ENCODE measurements at places on chromosomes 2 and 18.

DNA sequence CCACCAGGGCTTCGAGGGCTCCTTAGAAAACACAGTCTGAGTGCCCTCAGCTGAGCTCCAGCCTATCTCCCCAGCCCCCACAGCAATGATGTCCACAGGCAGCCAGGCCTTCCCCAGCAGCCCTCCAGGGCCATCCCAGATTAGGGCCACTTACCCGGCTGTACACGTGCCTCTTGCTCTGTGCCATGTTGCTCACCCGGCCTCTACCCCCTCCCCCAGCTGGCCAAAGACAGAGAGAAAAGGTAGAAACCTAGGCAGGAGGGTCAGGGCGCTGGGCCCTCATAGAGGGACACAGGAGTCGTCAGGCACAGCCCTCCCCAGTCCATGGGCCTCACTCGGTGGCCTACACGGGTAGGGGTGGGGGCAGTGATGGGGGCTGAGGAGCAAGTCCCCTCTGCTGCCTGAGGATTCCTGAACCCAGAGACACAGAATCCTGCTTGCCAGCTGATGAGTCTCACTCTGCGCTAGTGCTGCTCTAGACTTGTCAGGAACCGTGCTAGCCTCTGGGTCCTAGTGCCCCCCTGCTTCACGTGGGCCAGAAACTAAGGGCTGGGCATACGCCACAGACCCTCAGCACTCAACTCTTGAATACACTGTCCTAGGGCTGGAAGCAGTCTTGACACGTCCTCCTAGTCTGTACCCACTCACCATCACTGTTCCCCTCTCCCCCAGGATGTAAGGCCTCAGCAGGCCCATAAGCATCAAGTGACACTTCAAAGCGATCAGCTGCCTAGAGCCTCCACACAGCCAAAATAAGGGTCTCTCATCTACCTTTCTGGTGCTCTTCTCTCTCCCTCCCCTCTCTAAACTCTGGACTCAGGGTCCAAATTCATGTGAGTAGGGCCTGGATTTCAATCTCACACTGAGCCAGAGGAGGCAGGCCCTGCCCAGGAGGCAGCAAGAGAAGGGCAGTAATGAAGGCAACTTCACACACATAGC lies at the start of gene DCTN1:
Gene DCTN1, minus strand, starts transcription at position 461 of the 939 bp plus-strand sequence. Its CDS starts 274 bp downstream, at position 187.
- DNase-seq = peak; percentile 9

- DNase-seq = no peak
Observed at GRCh38 chr2:165897074-165897473, 56.5 kb downstream of the TTC21B start.

GRCh38 chr2:130378206-130378897 lies 22.5 kb downstream of the PTPN18 start:
- DNase-seq = no peak

GRCh38 chr2:222701721-222702131 lies 30.3 kb downstream of the MOGAT1 start:
- no peak for DNase-seq

DNA sequence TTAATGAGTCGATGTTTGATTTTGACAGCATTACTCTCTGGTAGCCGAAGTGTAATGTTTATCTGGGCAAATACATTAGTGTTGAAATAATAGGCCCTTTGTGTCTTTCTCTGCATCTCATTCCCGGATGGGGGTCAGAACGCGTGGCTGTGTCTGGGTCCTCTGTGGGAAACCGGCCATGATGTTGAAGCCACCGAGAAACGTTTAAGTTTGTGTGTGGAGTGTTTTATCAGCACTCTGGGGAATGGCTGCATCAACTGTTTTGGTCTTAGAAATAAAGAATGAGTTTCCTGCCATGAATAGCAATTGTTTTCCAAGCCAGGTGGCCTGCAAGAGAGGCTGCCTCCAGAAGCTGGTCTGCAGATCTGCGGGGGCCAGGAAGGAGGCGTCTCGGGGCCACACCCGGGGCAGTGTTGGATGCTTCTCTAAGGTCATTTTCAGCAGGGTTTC lies 69.7 kb downstream of the RNF144A start:
- DNase-seq = no peak

GRCh38 chr2:196271795-196272194 lies 100.4 kb upstream of the STK17B start:
- no peak for DNase-seq

DNA sequence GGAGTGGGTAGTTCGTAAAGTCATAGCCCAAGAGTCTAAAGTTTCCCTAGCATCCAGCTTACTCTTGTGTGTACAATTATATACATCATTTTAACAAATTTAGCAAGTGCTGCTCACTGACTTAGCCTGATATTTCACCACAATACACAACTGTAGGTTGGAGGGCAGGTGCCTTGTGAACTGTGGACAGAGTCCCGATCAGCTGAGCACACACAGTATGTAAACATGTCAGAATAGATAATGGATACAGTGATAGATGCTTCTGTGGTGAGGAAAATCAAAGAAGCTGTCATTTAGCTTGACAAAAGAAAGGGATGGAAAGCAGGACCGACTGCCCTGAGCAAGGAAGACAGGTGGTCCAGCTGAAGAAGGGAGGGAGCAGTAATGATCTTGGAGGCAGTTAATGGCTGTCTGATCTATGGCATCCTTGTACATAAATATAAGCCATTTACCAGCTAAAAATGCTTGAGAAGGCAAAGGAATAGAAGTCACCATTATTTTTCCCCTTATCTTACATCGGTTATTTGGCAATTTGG lies 372.8 kb upstream of the UBE2E3 start:
- no peak for DNase-seq

DNA sequence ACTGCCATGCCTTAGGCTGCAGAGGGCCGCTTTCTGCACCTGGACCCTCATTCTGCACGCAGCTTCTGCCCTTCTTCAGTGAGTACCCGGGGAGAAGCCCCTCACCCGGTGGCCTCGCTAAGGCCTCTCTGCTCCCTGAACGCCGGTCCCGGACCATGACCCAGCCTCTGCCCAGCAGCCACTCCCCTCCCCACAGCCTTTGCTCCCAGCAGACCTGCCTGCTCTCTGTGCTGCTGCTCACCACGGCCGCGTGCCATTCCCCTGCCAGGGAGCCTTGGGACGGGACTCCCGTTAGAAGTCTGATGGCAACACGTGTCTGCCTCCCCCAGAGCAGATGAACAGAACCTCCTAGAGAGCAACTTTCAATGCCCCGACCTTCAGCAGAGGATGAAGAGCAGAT lies 282.8 kb downstream of the NDUFA10 start:
- no peak for DNase-seq

DNA sequence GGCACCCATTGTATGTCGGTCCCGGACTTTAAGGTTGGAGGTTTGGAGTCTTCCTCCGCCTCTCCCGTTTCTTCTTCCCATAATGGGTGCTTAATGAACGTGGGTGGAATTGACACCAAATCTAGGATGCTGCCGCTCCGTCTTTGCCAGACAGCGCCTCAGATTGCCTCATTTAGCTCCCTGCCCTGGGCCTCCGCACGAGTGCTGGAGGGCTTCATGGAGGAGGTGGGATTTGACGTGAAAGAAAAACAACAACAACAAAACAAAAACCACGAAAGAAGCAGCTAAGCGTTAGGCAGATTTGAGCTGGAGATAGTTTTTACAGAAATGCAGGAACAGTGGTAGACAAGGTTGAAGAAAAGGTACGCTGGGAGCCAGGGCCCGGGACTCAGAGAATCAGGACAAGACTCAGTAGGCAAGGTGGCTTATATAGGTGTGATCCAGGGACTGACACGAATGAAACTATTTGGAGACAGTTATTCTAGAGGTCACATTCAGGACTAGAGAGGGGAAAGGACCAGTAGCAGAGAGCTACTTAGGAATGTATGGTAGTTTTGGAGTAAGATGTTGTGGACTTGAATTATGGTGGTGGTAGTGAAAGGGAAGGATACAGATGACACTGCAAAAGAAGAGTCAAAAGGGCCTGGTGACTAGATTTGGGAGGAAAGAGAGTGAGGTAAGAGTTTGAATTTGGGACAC lies 605 bp downstream of the ZNF2 start:
- DNase-seq = no peak

DNA sequence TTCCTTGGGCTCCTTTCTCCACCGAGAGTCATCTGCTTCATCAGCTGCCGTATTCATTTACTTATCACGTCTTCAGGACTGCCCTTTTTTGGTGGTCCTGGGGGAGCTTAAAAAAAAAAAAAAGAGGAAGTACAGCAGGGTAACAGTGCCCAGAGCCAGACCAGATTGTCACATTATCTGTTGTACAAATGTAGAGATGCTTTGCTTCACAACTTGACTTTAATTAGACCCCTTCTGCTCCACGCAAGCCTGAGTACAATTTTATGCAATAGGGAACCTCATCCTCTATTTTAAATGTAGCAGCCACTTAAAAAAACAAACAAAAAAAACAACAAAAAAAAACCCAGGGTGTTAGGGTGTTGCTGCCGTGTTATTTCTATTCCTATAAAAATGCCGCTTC lies 128.3 kb downstream of the PRPF40A start:
- no peak for DNase-seq

GRCh38 chr18:39057423-39058064 lies 1491.9 kb upstream of the CELF4 start:
- no peak for DNase-seq

GRCh38 chr2:237388036-237388435 lies 25.9 kb downstream of the COL6A3 start:
- DNase-seq = no peak

GRCh38 chr2:151071906-151072305 lies 189.8 kb downstream of the RBM43 start:
- no peak for DNase-seq

DNA sequence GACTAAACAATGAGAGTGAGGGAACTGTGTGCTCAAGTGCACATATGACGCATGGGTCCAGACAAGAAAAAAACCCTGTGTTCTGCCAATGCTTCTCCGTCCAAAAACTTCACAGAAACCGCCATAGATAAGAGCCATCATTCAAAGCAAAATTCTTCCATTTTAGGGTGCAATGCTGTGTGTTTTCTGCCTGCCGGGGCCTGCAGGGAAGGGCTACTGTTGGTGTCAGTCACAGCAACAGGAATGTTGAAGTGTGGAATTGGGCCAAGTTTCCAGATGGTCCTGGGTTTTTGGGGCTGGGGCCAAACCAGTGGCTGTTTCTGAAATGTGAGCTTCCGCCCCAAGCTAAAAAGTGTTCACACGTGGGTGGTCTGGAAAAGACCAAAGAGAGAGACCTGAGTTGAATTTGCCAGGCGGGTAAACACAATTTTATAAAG lies 677 bp upstream of the MC2R start:
- no peak for DNase-seq

- DNase-seq = peak; percentile 96
Observed at GRCh38 chr2:60881047-60881932, at the start of gene REL. Gene REL, plus strand, starts transcription at chr2:60881574. Its CDS starts 267 bp downstream, at chr2:60881841.

DNA sequence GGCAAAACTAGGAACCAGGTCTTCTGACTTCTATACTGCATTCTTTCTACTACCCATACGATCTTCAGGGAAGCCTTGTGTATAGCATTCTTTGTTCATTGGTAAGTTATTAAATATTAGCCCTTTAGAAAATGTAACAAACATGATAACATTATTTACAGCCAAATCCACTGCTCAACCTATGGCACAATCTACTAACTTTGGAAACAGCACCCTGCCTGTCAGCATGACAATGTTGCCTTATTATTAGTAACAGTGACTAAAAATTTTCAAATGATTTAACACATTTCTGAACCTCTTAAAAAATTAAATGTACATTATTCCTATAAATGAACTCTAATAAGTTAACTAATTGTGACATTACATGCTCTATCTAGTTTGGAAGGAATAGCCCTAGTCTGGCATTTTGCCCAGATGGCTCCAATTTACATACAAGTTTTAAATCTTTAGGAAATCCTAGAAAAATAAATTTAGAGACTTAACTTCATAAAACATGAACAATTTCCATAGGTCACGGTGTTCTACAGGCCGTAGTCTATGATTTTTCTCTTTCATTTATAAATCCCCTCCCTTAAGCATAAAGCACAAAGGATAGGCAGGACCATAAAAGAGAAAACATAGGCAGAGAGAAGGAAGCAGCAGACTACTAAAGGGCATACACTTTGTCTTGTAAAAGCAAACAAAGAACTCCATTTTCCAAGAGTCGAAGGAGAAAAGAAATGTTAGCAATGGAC lies 33.7 kb downstream of the YES1 start:
- DNase-seq = no peak

DNA sequence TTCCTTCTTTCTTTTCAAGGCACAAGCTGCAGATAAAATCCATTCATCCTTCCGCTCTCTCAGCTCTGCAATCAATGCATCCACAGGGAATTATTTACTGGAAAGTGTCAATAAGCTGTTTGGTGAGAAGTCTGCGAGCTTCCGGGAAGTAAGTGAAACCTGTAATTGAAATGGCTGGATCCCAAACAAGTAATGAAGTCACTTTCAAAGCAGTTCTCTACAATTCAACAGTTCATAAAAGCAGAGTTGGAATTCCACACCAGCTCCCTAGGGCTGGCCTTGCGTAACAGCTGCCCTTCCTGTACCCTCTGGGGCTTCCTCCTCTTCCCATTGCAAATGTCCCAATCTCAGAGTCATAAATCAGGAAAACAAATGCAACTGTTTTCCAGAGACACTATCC lies 9.6 kb downstream of the SERPINB2 start:
- DNase-seq = no peak

DNA sequence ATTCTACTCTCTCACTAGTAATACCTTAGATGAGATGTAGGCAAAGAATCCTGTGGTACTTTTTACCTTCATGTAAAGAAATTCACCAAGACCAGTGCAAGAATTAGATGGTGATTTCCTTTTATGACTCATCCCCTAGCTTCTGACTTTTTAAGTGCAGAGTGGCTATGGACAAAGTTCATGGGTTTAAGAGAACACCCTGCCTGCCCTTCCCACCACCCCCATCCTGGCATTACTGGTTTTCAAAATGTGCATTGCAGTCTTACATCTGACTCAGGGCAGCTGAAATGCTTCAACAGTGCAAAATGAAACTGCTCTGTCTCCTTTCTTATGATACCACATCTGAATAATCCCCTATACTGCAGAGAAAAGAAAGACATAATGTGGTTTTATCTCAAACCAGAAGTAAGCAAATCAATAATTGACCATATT lies 22.6 kb downstream of the MAIP1 start:
- peak; percentile 26 for DNase-seq

GRCh38 chr2:159146996-159147666 lies 139.4 kb downstream of the WDSUB1 start:
- DNase-seq = no peak

DNA sequence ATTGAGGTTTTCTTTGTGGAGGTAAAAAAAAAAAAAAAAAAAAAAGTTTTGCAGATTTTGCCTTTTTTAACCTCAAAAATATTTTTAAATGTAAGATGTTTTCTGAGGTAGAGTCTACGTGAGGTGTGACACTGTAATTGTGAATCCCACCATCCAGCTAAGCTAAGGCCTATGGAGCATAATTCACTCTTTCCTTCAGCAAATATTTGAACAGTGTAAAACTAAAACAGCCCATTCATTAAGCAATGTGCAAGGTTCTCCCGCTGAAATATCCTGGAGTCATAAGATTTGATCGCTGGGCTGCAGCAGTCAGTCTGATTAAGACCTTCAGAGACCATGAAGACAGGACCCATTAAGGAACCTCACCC lies 105.1 kb downstream of the HNRNPLL start:
- no peak for DNase-seq

DNA sequence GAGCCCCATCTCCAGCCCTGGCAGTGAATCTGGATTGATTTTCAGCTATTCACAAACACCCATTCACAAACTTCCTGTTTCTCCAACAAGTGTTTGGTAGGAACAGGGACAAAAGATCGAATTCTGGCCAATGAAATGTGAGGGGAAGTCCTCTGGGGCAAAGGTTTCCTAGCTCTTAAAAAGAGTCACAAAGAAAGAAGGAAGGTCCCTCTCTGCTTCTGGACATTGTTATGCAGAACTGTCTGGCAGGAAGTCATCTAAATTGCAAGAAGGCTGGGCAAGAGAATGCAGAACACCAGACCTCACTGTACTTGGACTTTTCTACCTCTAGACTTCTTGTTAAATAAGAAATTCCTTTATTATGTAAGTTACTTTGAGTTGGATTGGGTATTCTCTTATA lies 137.3 kb downstream of the CCDC148 start:
- DNase-seq = no peak
